ENCODE measurements at places on chromosomes 11 and 22.

GRCh38 chr22:20076627-20077172 lies 3.3 kb upstream of the DGCR8 start:
- DNase-seq, result no peak

DNA sequence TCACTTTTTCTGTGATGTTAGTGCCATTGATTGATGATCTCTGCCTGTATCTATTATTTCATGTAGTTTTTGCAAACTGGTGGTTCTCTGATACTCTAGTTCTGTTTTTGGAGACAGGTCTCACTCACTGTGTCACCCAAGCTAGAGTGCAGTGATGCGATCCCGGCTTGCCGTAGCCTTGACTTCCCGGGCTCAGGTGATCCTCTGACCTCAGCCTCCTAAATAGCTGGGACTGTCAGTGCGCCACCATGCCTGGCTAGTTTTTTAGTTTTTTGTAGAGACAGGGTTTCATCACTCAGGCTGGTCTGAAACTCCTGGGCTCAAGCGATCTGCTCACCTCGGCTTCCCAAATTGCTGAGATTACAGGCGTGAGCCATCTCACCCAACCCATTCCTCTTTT lies 16.4 kb downstream of the TEAD1 start:
- DNase-seq, result no peak

GRCh38 chr11:64753019-64753379 lies 6.8 kb downstream of the PYGM start:
- DNase-seq, result no peak

- no peak for DNase-seq
Observed at GRCh38 chr11:73185680-73186293, 32.3 kb upstream of the P2RY2 start.

GRCh38 chr11:67211656-67212436 lies 54.4 kb upstream of the GRK2 start:
- no peak for DNase-seq

DNA sequence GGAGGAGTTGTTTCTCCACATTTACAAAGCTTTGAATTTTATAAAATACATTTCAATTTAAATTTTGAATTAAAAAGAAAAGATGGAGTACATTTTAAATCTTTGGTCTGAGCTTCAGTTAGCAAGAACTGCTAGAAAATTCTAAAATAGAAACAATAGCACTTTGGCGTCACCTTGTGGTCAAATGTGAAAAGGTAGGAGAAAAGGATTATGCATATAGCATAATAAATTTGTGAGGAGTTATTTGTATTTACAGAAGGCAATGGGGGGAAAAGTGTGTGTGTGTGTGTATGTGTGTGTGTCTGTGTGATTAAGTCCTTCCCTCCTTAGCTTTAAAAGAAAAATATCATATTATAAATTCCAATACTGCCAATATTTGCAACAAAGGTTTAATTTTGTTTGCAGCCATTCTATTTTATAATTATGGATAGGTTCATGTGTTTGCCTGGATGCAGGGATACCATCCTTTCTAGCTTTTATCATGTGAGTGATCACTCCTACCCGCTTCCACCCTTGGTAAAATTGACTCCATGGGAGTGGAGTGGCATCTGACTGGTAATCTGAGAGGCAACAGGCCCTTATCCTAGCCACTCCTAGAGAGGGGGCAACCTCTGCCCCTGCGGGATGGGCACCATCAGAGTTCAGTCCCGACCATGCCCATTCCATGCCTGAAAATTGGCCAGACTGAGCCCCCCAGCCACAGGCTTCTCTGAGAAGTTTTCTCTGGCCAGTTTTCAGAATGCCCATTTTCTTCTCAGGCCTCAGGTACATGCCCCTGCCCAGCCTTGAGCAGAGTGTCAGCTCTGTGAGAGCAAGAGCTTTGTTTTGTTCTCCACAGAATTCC lies 13.6 kb upstream of the LGR4 start:
- DNase-seq, result peak; percentile 72

DNA sequence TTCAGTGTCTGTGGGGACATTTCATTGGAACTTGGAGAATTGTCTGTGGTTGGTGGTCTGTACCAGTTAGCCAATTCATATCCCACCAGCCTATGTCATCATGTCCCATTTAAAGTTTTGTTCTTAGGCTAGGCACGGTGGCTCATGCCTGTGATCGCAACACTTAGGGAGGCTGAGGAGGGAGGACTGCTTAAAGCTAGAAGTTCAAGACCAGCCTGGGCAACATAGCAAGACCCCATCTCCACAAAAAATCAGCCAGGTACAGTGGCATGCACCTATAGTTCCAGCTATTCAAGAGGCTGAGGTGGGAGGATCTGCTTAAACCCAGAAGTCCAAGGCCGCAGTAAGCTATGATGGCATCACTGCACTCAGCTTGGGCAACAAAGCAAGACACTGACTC lies 55.6 kb upstream of the CCND1 start:
- no peak for DNase-seq

All from CD4-positive, alpha-beta T cell treated with Interleukin-2 at 100 ng/mL for 4 hours (primary cell).